Hypothalamus (tissue), 51 donors: ENCODE measurements at places on chromosomes 7 and 10.

DNA sequence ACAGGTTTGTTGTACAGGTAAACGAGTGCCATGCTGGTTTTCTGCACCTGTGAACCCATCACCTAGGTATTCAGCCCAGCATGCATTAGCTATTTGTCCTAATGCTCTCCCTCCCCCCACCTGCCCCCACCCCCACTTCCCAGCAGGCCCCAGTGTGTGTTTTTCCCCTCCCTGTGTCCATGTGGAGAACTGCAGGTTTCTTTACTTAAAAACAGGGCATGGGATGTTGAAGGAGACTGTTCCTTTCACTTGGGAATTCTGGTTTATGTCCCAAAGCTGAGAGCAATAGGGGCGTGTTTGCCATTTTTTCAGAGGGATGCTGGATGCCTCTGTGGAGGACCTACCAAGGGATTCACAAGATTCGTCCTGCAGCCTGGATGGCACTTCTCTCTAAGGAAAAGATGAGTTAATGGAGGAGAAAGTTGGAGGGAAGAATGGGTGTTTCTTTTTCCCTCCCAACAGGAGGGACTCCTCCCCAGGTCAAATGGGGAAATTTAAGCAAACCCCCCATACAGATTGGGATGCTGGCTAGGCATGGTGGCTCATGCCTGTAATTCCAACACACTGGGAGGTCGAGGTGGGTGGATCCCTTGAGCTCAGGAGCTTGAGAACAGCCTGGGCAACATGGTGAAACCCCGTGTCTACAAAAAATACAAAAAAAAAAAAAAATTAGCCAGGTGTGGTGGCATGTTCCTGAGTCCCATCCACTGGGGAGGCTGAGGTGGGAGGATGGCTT is 136.0 kb downstream of the GALNT17 start:
- DNase-seq, result no peak

GRCh38 chr7:82598958-82599357 is 155.4 kb upstream of the CACNA2D1 start:
- DNase-seq, result no peak

DNA sequence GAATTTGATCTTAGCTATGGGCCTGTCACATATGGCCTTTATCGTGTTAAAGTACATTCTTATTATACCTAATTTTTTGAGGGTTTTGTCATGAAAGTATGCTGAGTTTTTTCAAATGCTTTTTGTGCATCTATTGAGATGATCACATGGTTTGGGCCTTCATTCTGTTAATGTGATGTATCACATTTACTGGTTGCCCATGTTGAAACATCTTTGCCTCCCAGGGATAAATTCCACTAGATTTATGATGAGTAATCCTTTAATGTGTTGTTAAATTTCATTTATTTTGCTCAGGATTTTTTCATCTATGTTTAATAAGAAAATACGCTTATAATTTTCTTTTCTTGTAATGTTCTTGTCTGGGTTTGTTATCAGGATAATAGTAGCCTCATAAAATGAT is 442.0 kb downstream of the MDFIC start:
- no peak for DNase-seq

DNA sequence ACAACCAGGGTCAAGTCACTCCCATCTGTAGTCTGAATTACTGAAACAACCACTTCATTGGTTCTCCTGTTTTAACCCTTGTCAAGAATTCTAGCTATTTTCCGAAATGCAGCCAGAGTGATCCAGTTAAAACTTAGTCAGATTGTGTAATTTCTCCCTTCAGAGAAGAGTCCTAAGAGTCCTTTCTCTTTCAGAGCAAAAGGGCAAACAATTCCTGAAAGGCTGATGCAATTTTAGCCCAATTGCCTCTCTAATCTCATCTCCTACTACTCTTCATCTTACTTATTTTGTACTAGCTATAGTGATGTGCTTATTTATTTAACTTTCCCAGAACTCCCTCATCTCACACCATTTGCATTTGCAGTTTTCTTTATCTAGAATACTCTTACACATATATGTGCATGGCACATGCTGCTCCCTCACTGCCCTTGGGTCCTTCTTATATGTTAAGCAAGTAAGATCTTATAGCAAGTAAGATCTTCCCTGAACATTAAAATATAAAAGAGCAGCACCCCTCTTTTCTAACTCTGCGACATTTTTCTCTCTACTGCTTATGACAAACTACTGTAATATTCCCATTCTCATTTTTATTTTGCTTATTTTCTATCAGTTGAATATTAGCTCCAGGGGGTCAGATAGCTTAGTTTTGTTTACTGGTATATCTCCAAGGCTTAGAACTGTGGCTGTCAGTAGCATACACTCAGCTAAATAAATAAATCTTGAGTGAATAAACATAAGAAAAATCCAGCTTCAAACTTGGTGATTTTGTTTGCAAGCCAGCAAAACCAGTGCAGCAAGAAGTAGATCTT is 44.6 kb downstream of the HGF start:
- no peak for DNase-seq
